ENCODE measurements at places on chromosomes 3 and 15.

DNA sequence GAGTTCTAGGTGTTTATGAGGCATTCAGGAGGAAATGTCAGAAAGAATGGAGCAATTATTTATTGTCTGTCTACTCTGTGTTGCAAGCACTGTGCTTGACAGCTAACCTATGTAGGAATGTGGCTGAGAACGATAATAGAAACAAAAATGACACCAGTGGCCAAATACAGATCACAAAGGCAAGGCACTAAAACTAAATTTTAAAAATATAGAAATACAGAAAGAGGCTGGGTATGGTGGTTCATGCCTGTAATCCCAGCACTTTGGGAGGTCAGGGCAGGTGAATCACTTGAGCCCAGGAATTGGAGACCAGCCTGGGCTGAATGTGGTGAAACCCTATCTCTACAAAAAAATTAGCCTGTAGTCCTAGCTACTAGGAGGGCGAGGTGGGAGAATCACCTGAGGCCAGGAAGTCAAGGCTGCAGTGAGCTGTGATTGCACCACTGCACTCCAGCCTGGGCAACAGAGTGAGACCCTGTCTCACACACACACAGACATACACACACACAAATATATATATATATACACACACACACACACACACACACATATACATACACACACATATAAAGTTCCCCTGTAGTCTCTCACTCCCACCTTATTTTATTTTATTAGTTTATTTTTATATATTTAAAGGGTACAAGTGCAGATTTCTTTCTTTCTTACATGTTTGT, 6.0 kb downstream of the PRKCI start:
- DNase-seq: no peak

GRCh38 chr3:36964817-36965216, 20.0 kb upstream of the TRANK1 start:
- DNase-seq: no peak

DNA sequence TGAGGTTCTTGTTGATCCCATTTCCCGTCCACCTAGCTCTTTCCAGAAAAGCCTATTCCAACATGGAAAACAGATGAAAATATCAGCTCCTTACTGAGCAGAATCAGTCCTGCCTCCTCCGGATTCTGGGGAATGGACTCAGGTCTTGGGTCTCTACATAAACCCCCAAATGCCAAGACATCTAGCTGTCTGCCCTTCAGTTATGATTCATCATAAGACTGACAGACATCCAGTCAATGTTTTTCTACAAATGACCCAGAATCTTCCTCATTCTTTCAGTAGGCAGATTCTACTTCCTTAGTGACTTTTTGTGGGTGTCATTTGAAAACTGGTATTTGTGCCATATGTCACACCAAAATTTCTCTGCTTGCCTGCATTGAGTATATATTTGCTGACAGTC, 103.0 kb upstream of the TGFBR2 start:
- DNase-seq: no peak

DNA sequence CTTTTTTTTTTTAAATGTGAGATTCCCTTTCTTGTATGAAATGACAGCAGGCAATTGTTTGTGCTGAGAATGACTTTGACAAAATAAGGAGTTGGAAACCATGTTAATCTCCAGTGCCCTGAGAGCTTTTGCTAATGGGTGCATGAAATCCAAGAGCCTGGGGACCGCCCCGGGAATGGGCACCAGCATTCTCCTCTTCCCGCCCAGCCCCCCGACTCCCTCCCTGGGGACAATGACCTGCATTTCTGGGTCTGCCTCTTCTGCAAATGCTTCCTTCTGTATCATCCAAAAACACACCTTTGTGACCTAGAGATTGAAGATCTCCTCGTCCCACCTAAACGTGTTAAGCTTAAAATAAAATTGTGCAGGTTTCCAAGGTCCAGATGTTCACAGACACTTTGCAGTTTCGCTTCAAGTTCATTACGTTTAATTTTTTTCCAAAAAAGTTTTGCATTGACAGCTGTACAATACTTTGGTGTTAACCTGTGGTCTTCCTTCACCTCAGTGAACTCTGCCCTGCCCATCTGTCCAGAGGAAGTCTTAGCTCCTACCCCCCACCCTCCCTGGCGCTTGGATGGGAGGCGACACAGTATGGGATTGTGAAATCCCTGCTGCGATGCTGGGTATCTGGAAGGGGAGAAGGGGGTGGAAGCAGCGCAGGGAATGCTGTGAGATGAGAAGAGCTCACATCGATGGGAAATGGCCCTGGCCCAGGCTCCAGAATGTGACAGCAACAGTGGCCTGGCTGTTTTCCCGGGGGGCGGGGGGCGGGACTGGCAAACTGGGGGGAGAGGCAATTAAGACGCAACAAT, 50.1 kb downstream of the TLE3 start:
- DNase-seq: no peak

DNA sequence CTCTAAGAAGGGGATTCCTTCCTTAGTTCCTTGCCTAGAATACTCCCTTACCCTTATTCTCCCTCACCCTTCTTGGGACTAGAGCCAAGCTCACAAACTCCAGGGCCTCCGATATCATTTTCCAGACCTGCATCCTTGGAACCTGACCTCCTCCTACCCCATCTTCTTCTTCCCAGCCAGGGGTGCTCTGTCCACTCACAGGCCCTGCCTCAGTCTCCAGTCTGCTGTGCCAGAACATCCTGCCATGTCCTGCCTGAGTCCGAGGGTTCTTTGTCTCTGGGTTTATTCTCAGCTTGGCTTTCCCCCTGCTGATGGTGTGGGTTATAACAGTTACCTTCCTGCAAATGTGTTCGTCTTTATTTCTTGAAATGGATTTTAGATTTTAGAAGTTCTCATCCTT, 59.9 kb upstream of the MCF2L2 start:
- DNase-seq: no peak

DNA sequence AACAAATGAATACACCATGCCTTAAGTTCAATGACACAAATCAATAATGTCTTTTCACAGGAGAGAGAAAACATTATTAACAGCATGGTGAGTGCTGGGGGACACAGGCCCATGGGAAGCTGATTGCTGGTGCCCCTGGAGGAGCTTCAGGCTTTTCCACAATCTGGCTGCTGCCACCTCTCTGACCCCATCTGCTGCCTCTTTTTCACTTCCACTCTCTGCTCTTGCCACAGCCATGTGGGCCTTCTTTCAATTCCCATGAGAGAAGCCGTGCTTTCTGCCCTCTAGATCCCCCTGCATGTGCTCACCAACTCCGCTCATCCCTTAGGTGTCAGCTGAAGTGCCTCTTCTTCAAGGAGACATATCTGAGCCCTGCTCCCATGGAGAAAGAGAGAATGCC, 21.0 kb upstream of the CTXND1 start:
- no peak for DNase-seq

- DNase-seq: no peak
Observed at GRCh38 chr15:63327648-63328421, 50.4 kb downstream of the APH1B start.

GRCh38 chr15:96586901-96587300, 256.4 kb downstream of the NR2F2 start:
- DNase-seq: no peak

DNA sequence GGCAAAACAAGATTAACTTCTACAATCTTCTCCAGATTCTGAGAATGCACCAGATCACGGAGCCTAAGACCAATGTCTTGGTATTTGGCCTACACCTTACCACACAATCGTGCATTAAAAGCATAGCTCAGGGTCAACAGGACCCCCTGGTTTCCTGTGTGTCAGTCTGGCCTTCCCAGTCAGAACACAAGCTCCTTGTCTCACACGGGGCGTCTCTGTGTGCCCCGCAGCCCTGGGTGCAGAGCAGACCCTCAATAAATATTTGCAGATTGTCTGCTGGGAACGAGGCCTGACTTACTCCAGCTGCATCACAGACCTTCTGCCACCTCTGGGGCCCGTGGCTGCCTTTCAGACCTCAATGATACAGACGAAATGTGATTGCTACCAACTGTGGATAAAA, 82.5 kb upstream of the CTNNB1 start:
- no peak for DNase-seq

DNA sequence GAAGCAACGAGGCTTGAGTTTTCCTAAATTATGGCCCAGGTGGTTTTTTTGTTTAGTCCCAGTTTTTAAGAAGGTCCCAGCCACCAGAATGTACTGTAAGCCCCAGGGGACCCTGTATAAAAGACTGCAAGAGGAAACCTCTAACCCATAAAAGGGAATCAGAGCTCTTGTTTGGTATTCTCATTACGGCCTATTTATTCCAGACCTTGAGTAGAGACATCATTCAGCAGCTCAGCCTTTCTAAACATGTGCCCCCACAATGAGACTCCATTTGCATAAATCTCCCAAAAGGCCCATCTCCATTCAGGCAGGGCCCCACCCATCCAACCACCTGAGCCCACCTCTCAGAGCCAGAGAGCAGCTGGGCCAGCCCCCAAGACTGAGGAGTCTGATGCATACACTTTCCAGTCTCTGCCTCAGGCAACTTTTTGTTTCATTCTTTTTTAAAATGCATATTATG, 25.7 kb downstream of the ZDHHC3 start:
- no peak for DNase-seq

DNA sequence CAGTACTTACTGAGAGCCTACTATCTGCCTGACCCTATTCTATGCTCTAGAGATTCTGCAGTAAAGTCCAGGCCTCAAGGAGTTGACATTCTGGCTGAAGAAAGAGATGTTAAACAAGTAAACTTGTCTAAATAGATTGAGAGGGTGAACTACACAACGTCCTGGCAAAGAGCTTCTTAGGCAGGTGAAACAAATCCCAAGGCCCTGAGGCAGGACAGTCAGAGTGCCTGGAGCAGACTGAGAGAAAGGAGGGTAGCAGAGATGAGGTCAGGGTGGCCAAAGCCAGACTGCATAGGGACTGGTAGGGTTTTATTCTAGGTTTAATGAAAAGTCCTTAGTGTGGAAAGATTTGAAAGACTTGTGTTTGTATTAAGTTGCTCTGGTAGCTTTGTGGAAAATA, 84.5 kb upstream of the ATP11B start:
- no peak for DNase-seq

GRCh38 chr3:12884790-12885582, 43.6 kb upstream of the RPL32 start:
- DNase-seq: no peak

DNA sequence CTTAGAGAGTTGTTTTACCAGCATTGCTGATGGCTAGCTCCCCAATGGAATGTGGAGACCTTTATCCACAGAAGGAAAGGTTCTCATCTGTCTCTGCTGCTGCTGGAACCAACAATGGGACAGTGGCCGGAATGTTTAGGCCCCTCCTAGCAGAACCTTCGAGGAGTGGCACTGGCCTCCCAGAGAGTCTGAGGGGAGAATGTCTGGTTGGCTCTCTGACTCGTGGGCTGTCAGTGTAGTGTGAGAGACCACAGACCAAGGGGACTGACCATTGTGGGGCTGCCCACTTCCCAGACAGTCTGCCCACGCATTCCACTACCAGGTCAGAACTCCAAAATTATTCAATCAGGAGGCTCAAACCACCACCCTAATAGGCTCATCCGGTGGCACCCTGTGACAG, 5.1 kb downstream of the RASL12 start:
- no peak for DNase-seq

- DNase-seq: no peak
Observed at GRCh38 chr3:73561494-73561893, 63.2 kb downstream of the PDZRN3 start.

DNA sequence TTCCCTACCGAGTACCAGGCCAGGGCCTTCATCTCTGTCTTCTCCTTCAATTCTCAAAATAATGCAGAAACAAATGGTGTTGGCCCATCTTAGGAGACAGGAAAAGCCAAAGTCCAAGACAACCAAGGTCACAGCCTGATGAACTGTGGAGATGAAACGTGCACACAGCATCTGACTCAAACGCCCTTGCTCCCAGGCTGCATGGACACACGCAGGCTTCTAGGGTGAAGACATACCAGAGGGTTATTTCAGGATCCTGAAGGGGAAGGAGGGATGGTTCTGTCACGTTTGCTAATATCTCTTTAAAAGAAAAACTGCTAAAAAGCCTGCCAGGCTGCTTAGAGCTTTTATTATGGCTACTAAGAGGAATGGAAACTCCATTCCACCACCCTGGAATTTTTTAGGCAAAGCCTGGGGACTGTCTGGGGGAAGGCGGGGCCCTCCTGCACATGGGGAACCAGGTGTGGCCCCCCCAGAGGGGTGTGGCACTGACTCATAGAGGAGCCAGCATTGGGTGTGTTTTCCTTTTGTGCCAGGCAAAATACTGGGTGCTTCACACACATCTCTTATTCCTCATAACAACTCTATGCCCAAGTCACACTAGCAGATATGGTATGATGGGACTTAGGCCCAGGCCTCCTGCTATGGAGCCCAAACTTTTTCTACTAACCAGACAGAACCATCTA, 62.9 kb downstream of the UMPS start:
- no peak for DNase-seq

DNA sequence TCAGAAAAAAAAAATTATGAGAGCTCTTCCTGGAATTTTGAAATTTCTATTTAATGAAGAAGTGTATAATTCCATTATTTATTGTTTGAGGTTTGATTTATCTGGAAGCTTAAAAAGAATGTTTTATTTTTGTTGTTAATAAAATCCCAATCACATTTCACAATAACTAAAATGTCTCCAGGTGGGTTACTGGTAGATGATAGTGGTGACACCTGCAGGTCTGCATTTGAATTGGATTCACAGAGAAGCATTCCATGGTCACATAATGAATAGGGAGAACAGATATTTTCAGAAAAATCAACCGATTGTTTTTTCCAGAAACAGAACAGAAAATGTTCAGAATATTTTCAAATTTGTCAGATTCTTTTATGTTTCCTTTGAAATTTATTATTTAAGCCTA, 48.3 kb downstream of the ASB7 start:
- no peak for DNase-seq

DNA sequence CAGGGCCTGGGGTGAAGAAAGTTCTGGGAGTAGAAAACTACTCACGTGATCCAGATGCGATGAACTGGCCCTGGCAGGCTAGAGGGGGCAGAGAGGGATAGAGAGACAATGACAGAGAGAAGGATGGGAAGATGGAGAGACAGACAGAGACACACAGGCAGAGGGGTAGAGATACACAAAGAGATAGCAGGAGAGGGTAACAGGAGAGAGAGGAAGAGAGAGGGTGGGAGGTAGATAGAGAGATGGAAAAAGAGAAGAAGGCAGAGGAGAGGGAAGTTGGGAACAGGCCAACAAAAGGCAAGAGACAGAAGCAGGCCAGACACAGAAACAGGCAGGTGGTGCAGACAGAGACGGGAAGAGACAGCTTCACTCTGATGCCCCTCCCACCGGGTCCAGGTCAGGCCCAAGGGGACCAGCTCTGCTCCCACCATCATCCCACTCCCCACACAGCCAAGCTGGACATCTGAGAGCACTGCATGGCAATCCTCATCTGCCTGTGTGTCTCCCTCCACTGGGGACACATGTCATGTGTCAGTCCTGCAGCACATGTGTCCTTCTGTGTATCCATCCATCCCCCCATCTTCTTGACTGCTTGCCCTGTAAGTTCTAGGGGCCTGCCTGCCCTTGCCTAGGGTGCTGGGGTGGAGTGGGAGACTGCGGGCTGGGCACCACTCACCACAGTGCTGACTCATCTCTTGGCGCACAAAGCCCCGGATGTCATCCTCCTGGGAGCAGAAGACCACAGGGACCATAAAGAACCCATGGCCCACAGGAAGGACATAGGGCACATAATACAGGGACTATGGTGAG, 2.2 kb upstream of the UCN2 start:
- DNase-seq: no peak
